ENCODE measurements at places on chromosomes 12 and 14.

DNA sequence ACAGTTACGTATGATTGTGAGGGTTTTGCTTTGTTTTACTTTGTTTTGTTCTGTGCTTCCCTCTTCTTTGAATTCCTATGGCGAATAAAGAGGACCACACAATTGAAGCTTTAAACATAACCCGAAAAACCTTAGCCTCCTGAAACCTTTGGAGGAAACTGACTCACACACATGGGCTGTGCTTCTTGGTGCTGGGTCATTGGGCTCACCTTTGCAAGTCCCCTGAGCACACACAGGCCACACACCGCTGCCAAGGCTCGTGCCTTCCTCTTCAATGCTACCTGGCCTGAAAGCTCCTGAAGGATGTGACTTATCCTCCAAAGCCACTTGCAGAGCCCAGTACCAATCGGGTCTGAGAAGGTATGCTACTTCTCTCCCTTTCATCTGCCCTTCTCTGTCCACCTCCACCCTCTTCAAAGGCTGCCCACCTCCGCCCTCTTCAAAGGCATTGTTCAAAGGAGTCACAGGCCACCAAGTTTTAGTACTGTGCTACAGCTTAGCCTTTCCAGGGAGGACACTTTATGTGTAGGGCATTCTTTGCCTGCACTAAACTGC lies 114.6 kb downstream of the FOXN3 start:
- no peak for DNase-seq

- DNase-seq = no peak
Measured at GRCh38 chr12:42590330-42590934, 886 bp upstream of the PRICKLE1 start.

GRCh38 chr12:16399101-16399500 lies 51.7 kb downstream of the MGST1 start:
- DNase-seq = no peak

DNA sequence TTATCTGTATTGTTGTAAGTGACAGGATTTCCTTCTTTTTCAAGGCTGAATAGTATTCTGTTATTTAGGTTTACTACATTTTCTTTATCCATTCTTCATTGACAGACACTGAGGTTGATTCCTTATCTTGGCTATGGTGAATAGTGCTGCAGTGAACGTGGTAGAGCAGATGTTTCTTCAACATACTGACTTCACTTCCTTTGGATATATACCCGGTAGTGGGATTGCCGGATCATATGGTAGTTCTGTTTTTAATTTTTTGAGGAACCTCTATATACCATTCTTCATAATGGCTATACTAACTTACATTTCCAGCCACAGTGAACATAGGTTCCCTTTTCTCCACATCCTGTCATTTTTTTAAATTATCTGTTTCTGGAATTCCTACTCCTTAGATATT lies 21.8 kb downstream of the DERA start:
- no peak for DNase-seq

GRCh38 chr12:117502633-117503032 lies 141.2 kb upstream of the NOS1 start:
- DNase-seq = no peak

- DNase-seq = no peak
Measured at GRCh38 chr14:90678846-90679362, 137.3 kb downstream of the TTC7B start.

GRCh38 chr14:69631509-69631908 lies 20.1 kb downstream of the SUSD6 start:
- DNase-seq = no peak

DNA sequence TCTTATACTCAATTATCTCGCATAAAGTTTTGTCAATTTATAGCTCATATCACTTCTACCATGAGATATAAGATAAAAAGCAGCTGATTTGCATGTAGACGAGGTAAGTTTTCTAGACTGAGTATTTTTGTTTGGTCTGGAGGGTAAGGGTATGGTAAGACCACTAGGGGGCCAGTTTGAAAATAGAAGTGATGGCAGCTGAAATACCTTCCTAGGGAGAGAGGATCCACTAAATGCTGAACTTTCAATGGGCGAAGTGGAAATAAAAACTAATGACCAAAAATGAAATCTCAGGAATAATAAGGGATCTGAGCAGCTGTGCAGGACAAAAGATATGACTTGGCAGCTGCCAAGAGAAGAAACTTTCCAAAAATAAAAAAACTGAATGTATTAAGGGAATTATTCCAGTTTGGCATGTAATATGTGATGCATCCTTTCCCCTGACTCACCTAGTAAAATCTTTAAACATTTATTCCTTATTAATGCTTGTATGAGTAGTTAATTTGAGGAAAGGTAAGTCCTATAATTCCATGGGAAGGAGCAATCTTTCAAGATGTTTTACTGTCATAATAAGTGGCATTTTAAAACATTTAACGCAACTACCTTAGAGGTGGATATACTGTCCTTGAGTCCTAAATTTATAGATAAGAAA lies 754.5 kb downstream of the C12orf50 start:
- no peak for DNase-seq

DNA sequence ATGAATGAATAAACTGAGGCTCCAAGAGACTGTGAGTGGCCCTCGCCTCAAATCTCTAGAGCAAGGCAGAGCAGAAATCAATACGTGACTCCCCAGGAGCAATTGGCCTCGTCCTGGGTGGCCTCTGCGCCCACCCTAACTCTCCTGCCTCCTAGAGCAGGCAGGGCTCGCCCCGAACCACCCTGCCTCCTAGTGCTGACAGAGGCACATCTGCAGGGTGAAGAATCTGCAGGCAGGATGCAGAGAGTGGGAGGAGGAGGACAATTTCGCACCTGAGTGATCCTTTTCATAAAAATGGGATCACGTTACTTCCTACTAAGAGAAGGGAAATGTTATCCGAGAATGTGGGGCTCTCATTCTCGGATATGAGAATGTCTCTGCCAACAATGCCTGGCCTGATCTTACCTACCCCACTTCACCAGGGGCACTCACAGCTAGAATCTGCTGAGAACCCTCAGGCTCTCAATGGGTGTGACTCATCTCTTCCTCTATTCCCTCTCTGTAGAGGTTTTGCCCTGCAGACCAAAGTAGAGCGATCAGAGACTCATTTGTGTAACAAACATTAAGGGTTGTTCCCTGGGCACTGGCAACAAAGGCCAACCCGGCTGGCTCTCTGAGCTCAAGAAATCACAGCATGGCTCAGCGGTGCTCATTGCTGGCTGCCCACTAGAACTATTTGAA lies 61.7 kb upstream of the BCL2L14 start:
- peak; percentile 48 for DNase-seq

DNA sequence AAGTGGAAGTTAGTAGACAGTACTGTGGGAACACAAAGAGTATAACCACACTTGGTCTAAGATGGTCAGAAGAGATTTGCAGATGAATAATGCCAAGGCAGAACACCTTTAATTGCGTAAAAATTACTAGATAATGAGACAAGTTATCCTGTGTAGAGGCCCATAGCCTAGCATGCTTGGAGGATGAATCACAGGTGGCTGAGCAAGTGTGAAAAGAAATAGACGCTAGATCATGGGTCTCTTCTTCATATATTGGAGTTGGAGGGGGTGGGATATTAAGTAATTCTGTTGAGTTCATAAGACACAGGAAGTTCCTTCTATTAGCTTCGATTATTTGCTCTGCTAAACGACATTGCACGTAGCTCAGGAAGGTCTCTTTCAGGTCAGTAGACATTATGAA lies 454.3 kb upstream of the LMO3 start:
- DNase-seq = no peak

- no peak for DNase-seq
Measured at GRCh38 chr14:81161749-81162148, 59.0 kb downstream of the GTF2A1 start.

- DNase-seq = no peak
Measured at GRCh38 chr14:50935126-50936015, 8.9 kb downstream of the PYGL start.

DNA sequence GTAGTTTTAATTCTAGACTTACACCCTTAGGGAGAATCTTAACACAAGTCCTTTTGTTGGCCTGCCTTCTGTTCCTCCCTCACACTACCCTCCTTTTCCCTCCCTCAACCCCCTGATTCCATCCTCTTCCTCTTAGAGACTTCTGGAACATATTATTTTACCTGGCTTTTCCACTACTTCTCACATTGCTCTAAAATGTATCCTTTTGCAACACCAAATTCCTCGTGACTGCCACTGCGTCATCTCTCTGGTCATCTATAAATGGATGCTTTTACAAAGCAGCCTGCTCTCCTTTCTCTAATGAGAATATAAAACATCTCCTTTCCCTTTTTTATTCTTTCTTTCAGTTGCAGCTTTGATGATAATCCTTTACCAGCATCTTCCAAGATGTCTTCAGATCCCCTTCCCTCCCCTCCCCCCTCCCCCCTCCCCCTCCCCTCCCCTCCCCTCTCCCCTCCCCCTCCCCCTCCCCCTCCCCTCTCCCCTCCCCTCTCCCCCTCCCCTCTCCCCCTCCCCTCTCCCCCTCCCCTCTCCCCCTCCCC lies 93.6 kb downstream of the DIP2B start:
- no peak for DNase-seq

DNA sequence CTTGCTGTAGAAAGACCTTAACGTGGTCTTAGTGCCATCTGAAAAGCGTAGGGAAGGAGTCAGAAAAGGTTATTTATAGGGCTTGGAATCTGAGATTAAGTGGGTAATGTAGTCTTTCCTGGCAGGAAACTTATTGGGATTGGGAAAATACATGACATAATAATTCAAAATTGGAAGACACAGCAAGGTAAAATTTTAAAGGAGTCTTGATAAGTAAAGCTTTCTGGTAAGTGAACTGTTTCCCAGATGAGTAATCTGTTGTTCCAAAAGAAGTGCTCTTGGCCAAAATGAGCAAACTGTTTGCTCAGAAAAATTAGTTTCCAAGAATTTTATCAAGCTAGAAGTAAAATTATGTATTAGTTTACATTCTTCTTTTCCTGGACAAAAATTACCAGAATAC lies 149.3 kb upstream of the TMTC2 start:
- DNase-seq = no peak

- DNase-seq = no peak
Measured at GRCh38 chr12:117007577-117007976, 91.6 kb downstream of the TESC start.

- no peak for DNase-seq
Measured at GRCh38 chr12:53602176-53602864, 23.9 kb downstream of the ATF7 start.

GRCh38 chr12:111361717-111362576 lies 6.9 kb downstream of the PHETA1 start:
- no peak for DNase-seq

DNA sequence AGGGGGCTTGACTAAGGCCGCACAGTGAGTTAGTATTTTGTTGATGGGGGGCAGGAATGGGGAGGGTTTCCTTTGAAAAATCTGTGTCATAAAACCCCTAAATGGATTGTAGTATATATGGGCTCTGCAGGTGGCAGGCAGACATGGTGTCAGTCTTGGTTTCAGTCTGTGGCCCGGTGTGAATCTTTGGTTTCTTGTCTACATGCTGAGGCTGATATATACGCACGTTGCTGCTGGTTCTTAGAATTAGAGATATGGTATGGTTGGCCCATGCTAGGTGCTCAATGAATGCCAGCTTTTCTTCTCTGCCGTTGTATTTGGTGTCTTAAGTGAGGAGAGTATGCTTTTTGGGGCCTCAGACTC lies 73.1 kb downstream of the TSPAN9 start:
- no peak for DNase-seq

DNA sequence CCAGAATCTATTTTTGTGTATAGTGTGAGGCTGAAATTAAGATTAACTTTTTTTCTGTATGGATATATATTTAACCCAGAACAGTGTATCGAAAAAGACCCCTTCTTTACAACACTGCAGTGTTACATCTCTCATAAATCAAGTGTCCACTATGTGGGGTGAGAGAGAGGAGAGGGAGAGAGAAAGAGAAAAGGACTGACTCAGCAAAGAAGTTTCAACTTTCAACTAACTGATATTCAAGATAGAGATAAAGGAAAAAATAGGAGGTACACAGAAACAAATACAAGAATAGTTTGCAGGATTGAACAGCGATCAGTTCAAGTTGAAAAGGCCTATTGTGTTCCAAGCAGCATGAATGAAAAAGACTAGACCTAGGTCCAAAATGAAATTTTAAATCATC lies 126.7 kb upstream of the NEDD1 start:
- no peak for DNase-seq

DNA sequence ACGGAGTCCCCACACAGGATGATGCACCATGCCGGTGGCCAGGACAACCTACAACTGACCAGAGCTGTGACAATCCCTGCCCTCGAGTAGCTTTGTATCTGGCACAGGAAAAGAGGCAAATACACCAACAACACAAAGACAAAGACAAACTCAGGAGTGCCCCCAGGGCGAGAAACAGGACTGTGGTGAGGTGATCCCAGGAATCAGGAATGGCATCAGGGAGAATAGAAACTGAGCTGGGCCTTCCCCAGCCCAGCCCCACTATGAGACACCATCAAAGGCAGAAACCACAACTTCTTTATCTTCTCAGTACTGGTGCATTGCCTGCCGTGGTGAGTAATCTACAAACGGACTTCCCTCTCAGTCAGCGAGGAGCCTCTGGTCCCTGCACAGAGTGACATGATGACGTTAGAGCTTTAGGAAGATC lies 157.7 kb downstream of the TTC7B start:
- no peak for DNase-seq

GRCh38 chr12:82659343-82660207 lies 27.1 kb upstream of the TMTC2 start:
- DNase-seq = no peak

GRCh38 chr12:55492078-55492477 lies at the start of gene OR6C68:
TSS of gene OR6C68 (plus strand) at chr12:55492378. CDS start at chr12:55492378, 0 bp downstream.
- DNase-seq = no peak

DNA sequence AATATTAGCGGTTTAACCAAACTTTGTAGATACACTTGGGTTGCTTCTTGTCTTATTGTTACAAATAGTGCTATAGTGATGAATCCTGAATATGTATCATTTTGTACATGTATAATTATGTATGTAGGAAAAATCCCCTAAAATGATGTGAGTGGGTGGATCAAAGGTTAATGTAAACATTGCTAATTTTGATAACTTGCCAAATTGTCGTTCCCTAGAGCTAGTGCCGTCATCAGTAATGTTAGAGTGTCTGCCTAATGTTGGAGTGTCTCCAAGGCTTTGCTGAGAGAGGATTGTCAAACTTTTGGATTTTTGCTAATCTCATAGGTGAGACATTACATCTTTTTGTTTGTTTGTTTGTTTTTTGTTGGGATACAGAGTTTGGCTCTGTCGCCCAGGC lies 44.4 kb downstream of the AEBP2 start:
- DNase-seq = no peak

GRCh38 chr12:5492562-5492961 lies 60.7 kb downstream of the NTF3 start:
- no peak for DNase-seq

- no peak for DNase-seq
Measured at GRCh38 chr12:95318071-95318545, 100.5 kb downstream of the VEZT start.

- DNase-seq = no peak
Measured at GRCh38 chr12:2250797-2251196, 198.0 kb downstream of the CACNA1C start.

- DNase-seq = no peak
Measured at GRCh38 chr12:25840678-25841465, 117.6 kb upstream of the RASSF8 start.

DNA sequence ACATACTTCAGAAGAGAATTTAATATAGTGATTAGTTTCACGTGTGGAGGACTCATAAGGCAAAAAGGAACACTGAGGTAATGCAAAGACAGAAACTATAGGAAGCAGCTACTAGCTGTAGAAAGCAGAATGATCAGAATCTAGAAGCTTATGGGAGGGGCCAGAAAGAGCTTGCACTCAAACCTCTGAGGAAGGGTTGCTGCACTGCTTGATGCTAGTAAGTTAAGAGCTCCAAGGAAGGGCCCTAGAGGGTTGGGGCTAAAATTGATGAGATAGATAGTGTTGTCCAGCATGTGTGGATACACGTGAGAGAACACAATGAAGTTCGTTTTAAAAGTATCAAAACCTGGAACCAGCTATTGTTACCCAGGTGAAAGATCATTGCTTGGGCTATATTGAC lies 311.1 kb downstream of the SLC6A15 start:
- no peak for DNase-seq
